ENCODE measurements at places on chromosomes 7 and 10.

GRCh38 chr10:71795248-71795647, 21.9 kb upstream of the VSIR start:
- DNase-seq: no peak

DNA sequence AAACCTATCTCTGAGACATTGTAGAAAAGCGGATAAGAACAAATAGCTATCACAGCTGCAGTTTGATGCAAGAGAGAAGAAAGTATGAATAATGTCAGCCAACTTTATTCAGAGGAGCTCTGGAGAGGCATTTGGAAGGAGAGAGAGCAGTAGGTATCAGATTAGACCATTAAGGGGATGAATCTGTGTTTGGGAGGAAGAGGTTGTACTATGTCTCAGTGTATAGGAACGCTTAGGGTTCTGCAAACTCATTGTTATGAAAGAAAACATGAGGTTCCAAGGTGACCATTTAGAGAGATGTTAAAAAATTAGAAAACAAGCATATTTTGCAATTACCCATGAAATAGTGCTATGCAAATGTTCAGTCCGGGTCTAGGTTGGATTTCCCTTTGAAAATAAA, 207.5 kb upstream of the GNAI1 start:
- DNase-seq: no peak

DNA sequence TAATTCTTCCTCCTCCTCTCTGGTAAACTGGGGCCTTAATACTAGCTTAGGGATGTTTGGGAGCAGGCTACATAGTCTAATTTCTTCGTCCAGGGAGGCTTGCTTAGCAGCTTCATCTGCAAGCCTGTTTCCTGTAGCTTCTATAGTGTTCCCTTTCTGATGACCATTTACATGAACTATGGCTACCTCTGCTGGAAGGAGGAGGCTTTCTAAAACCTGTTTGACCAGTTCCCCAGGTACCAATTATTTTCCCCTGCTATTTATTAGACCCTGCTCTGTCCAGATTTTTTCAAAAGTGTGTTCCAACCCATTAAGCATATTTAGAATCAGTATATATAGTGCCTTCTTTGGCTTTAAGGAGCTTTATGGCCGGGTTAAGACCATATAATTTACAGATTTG, 38.8 kb upstream of the DNAH11 start:
- DNase-seq: no peak

GRCh38 chr7:105637755-105638154, 56.5 kb upstream of the EFCAB10 start:
- no peak for DNase-seq

- DNase-seq: no peak
Measured at GRCh38 chr10:33492701-33493345, 158.4 kb upstream of the NRP1 start.

- DNase-seq: no peak
Measured at GRCh38 chr10:99629625-99629978, 9.4 kb upstream of the SLC25A28 start.

DNA sequence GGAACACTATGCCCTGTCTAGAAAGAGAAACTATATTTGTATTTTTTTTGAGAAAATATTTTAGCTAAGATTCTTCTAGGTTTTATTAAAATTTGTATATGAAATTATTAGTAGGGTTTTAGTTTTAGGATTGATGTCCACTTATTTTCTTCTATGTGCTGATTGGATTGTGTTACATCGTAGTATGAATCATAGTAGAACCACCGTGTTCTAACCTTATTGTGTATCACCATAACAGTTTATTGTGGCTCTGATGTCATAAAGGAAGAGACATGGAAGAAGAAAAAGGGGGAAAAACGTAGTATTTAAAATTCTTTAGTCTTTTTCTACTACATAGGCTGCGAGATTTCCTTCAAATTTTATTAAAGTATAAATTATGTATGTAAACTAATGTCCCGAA, 1.9 kb downstream of the AGBL3 start:
- no peak for DNase-seq

DNA sequence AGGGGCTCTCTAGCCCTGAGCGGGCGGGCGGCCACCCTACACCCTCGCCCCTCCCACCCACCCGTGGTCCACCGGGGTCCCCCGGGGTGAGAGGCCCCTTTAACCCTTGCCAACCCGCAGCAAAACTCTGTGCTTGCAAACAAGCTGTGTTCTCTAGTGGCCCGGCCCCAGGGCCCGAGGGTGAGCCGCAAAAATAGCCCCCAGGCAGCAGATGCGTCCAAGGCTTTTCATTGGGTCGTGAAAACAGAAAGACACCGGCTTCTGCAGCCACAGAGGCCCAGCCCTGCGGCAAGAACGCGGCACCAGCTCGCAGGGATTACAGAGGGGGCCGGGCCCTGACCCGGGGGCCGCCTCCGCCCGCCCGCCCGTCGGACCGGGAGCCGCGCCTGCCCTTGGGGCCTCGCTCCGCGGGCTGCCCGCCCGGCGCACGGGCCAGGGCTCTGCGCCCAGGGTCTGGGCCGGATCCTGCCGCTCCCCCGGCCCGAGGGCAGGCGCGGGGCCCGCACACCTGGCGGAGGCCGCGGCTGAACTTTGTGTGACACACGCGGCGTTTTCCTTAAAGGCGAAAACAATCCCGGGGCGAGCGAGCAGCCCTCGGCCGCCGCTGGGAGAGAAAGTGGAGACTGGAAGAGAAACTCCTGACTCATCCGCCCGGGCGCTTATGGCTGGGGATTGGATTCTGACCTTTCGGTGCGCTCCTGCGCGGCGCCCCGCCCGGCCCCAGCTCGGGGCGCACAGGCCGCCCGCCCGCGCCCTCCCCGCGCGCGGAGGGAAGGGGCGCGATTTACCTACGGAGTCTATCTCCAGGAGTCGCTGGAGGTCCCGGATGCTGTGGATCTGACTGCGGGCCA, 2.8 kb downstream of the PDGFA start:
- DNase-seq: no peak

DNA sequence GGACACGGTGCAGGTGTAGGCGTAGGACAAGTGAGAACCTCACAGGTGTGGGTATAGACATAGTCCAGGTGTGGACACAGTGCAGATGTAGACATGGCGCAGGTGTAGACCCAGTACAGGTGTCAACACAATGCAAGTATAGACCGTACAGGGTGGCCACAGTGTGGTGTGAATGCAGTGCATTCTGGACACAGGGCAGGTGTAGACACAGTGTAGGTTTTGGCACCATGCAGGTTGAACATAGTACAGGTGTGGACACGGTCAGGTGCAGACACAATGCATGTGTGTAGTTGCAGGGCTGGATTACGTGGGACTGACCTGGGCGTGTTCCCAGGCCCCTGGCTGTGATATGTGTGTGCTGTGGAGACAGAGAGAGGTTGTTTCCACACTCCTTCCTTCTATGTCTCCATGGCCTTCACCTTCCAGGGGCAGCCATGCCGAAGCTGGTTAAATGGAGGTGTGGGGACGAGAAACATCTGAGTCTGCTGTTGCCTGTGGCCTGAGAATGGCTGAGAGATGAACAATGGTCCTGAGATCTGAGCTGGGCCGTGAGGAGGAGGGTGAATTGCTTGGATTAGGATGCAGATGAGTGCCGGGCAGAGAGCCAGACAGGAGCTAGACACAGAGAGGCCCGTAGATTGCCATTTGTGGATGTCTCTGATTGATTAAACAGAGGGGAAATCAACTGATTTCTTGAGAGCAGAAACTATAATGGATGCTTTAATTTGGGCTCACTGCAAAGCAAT, 343.9 kb upstream of the SHH start:
- DNase-seq: no peak

DNA sequence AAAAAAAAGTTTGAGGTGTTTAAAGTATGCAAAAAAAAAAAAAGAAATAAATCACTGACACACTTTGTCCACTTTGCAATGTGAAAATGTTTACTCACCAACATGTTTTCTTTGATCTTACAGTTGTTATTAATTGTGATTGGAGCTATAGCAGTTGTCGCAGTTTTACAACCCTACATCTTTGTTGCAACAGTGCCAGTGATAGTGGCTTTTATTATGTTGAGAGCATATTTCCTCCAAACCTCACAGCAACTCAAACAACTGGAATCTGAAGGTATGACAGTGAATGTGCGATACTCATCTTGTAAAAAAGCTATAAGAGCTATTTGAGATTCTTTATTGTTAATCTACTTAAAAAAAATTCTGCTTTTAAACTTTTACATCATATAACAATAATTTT, 130.6 kb downstream of the CFTR start:
- no peak for DNase-seq

DNA sequence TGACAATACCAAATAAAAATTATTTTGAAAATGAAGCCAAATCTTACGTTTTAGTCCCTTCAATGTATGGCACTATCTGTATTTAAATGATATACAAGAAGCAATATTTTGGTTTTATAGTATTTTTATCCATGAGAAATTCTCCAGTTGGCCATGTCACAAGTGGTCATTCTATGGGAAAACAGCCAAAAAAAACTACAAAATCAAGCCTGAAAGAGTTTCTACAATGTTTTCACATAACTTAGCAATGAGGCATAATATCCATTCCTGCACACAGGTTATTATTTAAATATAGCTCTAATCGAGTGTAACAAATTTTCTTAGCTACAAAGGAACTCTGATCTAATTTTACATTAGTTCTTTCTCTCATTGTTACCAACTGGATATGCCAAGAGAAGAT, 5.4 kb downstream of the RAB11FIP2 start:
- DNase-seq: no peak

- no peak for DNase-seq
Measured at GRCh38 chr10:3892440-3893425, 107.7 kb upstream of the KLF6 start.

DNA sequence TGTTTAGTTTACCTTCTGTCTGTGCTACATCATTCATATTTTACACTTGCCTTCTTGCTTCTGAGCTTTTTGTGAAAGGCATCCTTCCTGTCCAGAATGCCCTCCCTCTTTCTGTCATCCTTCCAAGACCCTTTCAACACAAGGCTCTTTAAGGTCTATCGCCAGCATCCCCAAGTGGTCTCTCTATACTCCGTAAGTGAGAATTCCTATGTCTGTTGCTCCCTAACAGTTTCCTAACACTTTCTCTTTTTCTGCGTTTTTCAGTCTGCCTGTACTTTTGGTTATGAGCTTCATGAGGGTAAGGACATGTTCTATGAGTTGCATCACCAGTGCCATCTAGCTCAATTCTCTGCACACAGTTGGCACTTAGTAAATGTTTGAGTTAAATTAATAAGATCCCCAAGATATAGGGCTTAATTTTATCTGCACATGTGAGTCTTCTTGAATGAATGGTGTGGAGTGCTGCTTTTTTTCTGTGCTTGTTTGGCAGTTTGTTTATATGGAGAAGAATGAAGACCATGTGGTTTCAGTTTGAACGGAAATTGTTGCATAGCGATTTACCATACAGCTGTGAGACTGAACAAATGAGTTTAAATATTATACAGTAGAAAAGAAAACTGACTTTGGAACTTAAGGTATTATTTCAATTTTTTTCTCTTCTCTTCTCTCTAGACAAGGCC, 29.4 kb downstream of the RABGEF1 start:
- no peak for DNase-seq

DNA sequence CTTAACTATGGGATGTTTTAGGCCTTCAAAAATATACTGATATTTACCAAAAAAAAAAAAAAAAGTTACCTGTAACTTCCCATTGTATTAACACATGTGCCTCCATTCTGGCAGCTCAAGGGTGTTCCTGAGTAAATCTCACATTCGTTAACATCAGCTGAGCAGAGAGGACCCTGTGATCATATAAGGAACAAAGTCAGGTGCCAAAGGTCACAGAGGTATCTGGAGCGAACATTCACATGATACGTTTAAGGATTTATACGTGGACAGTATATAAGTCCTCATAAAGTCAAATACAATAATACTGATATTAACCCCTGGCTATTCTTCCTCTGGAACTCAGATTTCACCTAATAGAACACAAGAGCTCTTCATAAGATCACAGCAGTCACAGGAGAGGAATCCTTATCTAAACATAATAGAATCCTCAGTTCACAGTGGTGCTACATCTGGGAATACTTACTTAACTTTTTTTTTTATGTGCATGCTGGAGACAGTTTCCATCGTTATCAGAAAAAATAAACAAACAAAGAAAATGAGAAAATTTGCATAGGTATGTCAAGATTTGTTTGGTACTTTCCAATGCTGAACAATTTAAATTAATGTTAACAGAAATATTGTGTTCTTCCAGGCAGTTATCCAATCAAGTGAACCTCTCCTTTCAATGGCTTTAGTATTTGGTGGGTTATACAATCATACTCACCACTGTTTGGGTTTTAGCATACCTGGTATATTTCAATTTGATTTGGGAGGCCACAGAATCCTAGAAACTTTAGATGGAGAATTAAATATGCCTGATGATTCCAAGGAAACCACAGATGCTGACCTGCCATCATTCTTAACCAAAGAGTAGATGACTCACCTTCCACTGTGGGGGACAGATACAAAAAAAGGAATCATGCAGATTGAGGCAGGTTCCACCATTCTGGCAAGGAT, 6.6 kb downstream of the CUBN start:
- DNase-seq: no peak

DNA sequence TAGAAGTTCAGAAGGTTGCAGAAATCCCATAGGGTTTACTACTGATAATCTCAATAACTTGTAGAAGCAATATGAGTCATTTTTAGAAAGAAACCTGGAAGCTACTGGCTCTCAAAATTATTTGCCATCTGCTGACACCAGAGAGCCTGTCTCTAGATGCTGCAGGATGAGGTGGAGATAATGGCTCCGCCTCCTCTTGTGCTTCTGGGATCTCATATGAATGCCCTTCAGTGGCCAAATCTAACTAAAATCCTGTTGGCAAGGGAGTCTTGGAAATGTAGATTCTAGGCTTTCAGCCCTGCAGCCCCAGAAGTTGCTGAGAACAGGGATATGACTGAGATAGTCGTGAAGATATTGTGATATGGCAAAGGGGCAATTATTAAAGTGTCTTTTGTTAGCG, 348.1 kb downstream of the CCSER2 start:
- no peak for DNase-seq

DNA sequence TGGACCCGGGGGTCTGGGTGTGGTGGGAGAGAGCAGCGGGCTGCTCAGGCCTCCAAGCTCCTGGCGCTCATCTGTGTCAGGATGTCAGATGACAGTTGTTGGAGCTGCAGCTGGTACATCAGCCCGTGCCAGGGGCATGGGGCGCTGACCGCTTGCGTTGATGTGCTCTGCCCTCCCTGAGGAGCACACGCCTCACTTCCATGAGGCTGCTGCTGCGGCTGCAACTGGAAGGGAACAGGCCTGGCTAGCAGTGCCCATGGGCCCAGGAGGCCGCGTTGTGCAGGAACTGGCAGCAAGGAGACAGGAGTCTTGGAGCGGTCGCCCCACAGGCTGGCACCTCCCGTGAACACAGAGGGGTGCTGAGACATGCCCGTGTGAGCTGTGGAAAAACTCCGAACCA, 361.3 kb upstream of the MKI67 start:
- DNase-seq: no peak

GRCh38 chr7:134561-135256, 57.7 kb upstream of the FAM20C start:
- no peak for DNase-seq

Measured in amygdala (tissue), 56 donors.